ENCODE measurements at places on chromosomes 2 and 18.
A peak's percentile ranks its signal among the peaks of the same experiment; 100 is the strongest.

DNA sequence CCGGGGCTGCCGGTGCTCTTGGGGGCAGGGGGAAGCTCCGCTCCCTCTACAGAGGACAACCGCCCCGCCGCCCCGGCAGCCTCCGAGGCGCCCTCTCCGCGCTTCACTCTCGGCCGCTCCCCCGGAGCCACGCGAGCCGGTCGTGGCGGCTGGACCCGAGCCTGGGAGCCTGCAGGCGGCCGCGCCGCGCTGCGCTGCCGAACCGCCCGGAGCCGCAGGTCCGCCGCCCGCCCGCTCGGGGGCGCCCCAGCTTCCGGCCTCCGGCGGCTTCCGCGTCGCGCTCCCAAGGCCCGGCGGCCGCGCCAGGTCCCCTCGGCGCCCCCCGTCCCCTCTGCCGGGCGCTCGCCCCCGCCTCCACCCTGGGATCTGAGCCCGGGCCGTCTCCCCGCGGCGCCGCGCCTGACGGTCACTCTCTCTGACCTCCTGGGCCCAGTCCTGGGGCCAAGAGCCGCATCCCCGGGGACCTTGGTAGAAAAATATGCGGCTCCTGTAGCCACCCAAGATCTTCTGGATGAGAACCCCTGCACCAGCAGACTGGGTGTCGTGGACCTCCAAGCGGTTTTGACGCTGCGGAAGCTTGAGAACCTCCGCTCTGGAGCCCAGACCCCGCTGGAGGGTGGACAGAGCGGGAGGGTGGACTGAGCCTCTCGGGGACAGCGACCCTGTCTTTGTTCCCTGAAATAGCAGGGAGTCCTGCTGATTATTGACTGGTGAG is 44.3 kb downstream of the SERTAD2 start:
- peak; percentile 94 for DNase-seq

DNA sequence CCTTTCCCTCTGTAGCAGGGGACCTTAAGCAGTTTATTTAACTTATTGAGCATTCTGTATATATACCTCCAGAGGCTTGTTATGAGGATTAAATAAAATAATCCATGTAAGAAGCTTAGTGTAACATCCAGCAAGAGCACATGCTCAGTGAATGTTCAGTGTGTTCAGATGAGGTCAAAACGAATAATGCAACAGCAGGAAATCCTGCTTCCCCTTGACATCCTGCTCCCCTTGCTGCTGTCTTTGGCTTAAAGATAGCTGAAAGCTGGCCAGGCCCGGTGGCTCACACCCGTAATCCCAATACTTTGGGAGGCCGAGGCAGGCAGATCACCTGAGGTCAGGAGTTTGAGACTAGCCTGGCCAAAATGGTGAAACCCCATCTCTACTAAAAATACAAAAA is 68.7 kb downstream of the COL4A4 start:
- no peak for DNase-seq

GRCh38 chr2:213089438-213089837 is 62.0 kb downstream of the IKZF2 start:
- no peak for DNase-seq

DNA sequence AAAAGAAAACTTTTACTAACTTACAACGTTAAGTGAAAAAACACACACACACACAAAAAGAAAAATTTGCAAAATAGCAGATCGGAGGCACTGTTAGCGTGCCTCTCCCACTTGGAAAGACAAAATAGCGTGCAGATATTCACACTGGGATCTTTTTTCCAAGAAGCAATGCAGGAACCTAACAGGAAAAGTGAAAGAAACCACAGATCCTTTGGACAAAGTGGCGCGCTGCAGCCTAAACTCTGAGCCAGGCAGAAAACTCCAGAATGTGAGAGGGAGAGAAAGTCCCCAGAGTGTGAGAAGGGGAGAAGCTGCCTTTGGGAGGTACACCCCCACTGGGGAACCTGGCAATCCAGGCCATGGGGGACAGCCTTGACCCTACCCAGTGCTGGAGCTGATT is 70.7 kb upstream of the SERPINE2 start:
- no peak for DNase-seq

GRCh38 chr18:45749918-45750689 is 26.1 kb downstream of the SLC14A1 start:
- no peak for DNase-seq

DNA sequence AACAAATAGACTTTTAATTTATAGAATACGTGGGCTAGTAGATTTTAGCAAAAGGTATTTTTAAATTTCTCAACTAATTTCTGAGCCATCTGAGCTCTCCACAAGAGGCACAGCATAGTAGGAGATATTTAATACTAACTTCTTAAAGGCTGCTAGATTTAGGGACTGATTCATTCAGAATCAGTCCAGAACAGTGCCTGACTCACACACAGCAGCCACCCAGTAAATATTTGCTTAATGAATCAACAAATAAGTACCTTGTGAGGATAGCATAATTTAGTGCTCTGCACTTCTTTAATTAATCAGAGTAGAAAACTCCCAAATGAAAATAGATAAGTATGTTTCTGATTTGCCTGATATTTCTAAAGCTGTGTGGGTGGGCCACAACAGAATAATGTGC is 35.6 kb upstream of the SYT4 start:
- DNase-seq, result no peak

DNA sequence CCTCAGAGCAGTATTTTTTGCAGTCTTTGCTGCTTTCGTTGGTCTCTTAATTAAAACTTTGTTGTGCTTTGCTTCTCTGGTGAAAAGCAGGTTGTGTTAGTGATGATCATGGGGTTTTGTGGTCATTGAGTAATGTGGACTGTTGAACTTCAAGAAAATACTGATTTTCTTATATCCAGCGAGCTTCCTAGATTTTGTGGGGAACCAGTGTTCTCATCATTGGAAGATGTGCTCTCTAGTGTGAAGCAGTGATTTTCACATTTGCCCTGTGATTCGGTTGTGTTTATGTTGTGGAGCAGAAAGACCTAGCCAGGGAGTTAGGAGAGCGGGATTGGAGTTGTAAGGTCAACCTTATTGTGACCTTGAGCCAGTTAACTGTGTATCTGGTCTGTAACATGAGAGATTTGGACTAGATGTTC is 12.4 kb downstream of the ASAP2 start:
- no peak for DNase-seq

GRCh38 chr2:240998706-240998994 is 232 bp downstream of the SNED1 start:
- no peak for DNase-seq

GRCh38 chr18:23972453-23972852 is 42.1 kb upstream of the TTC39C start:
- DNase-seq, result peak; percentile 41

DNA sequence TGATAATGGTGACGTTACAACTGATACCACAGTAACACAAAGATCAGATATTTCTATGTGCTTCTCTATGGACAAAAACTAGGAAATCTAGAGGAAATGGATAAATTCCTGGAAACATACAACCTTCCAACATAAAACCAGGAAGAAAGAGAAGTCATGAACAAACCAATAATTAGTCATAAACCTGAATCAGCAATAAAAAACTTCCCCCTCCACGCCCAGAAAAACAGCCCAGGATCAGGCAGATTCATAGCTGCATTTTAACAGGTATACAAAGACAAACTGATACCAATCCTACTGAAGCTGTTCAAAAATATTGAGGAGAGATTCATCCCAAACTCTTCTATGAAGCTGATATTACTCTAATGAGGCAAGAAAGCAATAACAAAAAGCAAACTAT is 1535.2 kb upstream of the LRRTM1 start:
- no peak for DNase-seq

GRCh38 chr2:69514819-69515218 is 77.6 kb upstream of the NFU1 start:
- no peak for DNase-seq

GRCh38 chr2:71746946-71747501 is 293.7 kb downstream of the DYSF start:
- no peak for DNase-seq

- DNase-seq, result no peak
Measured at GRCh38 chr2:130259594-130259993, 61.4 kb upstream of the TUBA3E start.

DNA sequence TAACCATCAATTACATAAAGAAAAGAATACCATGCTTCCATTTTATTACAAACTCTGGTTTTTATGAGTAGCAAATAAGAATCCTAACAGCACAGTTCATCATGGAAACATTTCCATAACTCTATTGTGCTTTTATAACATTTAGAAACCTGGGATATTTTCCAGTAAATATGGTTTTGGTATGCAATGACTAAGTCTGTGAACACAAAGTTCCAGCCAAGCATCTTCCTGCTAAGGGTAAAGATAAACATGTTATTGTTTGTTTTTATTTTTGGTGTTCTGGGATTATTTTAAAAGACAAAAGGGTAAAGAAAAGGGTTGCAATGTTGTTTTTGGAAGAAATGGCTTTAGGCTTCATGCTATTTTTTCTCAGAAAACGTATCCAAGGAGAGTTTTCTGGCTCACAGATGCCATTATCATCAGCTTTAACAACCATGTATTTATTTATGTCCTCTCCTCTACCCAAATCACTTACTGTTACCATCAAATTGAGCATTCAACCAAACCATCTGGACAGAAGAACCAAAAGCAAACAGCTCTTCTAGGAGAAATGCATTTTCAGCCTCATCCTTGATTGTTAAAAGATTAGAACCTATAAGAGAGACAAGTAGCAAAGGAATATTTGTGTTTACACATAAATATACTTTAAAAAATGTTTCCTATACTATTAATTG is 116.0 kb downstream of the PLA2R1 start:
- DNase-seq, result no peak

DNA sequence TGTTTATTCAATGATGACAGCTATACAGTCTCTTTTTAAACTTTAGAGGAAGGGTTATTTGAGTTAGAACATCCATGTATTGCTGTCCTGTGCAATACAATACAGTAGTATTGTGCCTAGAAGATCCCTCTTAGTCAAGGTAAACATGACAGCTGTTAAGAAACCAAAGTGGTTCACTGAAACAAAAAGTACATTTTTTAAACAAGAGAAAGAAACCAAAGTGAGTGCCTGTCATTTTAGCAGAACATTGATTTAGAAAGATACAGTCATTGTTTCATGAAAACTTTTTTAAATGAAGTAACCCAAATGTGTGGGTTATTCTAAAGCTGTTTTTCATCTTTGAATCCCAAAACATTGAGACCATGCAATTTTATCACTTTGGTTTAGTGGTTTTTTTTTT is 15.5 kb downstream of the ITPRID2 start:
- DNase-seq, result no peak

- DNase-seq, result no peak
Measured at GRCh38 chr2:235851828-235852525, 316.2 kb downstream of the GBX2 start.

- no peak for DNase-seq
Measured at GRCh38 chr2:100248044-100248330, 74.3 kb downstream of the LONRF2 start.

- no peak for DNase-seq
Measured at GRCh38 chr2:10410823-10411437, 37.2 kb downstream of the ODC1 start.

GRCh38 chr18:25077038-25077943 is 274.7 kb downstream of the ZNF521 start:
- DNase-seq, result no peak

GRCh38 chr2:68487773-68488355 is 20.5 kb downstream of the APLF start:
- peak; percentile 29 for DNase-seq

DNA sequence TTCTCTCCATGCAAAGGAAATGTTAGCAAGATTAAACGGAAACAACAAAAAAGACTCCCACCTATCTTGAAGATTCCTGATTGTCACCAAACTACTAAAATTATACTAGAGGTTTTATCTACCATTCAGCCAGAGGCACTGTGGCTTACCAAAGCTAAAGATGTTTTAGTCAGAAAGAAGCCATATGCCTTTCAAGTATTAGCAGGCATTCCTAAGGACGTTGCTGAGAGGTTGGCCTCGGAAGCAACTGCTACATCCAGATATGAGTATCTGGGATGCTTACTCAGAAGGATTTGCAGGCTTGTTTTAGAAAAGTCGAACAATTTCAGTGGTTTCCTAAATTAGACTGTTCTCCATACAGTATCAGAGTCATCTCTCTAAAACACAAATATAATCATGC is 88.3 kb upstream of the UBE2E3 start:
- no peak for DNase-seq

- DNase-seq, result no peak
Measured at GRCh38 chr2:234158812-234159211, 108.3 kb downstream of the SPP2 start.

DNA sequence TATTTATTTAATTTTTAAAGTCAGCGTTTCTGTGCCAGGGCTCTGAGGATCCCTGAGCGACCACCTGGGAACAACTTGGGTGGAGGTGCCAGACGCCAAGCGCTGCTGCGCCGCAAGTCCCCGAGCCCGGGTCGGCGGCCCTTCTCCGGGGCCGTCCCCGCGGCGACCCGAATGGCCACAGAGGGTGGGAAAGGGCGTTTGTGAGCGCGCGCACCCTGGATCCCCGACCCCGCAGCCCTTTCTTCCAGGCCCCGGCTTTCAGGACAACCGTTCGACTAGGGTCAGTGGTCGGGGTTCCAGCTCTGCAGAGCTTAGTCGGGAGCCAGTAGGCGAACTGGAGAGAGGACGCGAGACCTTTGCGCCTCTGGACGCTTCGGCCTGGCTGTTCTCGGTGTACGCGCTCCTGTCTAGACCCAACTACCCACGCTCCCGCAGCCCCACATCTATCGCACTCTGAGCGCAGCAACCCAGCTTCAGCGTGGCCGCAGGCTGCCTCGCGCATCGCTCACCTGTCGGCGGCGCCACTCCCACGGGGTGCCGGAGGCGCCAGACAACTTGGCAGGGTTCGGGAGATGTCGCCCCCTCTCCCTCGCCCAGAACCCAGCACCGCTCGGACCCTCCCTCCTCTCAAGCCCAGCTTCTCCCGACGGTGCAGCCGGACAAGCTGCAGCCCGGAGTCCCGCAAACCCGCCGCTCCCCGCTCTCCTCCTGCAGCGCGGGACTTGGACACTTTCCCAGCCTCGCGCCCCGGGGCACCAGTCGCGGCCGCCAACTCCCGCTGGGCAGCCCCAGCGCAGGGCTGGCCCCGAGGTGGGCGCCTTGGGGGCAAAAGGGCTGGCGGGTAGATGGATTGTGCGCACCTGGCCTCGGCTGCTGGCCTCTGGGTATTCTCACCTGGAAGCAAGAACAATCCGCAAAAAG is 758 bp downstream of the LYPD1 start:
- no peak for DNase-seq

DNA sequence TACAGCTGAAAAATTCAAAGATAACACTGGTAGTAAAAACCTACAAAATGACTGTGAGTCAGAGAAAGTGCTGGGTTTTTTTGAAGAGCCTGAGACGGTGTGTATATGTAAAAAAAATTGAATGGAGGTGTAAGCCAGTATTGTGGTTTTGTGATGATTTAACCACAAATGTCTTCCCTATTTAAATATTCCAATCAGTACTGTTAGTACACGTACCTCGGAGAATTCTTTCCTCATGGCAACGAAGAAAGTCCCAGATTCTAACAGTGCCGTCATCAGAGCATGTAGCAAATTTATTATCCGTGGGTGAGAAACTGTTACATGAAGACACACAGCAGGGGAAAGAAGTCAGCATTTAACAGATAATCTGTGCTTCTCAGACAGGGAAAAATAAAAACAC is 48.1 kb downstream of the WDR33 start:
- DNase-seq, result no peak

DNA sequence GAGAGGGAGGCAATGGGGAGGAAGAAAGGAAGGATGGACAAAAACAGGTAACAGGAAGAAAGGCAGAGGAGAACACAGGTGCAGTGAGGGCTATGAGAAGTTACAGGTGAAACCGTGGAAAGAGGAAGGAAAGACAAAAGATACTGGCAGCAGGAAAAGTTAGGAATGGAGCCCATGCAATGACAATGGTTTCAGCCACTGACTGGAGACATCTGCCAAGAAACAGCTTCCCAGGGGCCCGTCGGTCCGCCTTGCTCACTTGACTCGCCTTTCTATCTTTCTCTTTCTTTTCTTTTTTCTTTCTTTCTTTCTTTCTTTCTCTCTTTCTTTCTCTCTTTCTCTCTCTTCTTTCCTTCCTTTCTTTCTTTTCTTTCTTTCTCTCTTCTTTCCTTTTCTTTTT is 37.5 kb downstream of the ST8SIA5 start:
- DNase-seq, result no peak
